ENCODE measurements at places on chromosomes 3 and 15.

- DNase-seq = no peak
Measured at GRCh38 chr3:20173844-20174410, 12.1 kb downstream of the SGO1 start.

GRCh38 chr15:76939715-76940114, 8.2 kb downstream of the RCN2 start:
- DNase-seq = no peak

- DNase-seq = no peak
Measured at GRCh38 chr3:117191245-117191644, 481.7 kb downstream of the TUSC7 start.

GRCh38 chr15:69612112-69612511, 159.5 kb downstream of the RPLP1 start:
- peak; percentile 38 for DNase-seq

DNA sequence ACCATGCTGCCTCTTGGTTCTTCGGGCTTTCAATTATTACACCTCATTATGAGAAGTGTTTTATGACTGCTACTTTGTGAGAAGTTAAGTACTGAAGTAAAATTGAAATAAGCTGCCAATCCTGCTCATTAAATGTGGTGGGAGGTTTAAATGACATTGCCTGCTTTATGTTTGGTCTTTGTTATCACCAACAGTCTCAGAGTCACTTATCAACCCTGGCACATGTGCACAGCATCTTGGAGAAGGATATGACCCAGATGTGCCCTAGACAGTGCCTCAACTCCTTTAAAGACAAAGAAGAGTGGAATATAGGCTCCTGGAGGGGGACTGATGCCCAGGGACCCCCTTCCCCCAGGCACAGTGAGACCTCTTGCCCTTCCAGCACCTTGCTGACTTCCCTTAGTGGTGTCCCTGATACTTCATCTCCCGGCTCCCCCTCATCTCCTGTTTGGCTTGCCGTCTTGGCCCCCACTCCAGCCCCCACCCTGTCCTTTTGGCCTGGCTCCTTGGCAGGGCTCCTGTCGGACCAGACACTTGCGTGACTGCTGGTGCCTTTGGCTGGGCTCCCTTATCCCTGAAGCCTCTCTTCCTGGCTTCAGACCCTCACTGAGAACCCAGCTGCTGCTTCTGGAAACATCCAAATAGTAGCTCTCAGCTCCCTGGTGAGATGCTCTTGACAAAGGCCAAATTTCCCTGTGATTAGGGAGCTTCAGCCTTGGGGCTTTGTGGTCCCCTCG, 39.8 kb downstream of the ARHGAP31 start:
- no peak for DNase-seq

DNA sequence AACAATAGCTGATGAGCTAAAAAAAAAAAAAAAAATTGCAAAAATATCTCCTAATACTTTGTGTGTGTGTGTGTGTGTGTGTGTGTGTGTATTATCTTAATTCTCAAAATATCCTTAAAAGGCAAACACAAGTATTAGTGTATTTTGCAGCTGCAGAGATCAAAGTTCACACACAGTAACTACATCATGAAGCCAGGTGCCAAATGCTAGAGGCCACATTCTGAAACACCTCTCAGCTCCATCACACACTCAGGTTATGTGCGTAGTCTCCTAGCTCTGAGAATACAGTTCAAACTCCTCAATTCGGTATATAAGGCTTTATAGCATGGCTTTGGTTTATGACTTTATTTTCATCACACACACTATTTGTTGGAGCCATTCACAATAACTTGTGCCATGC, 33.5 kb upstream of the PPARG start:
- no peak for DNase-seq

DNA sequence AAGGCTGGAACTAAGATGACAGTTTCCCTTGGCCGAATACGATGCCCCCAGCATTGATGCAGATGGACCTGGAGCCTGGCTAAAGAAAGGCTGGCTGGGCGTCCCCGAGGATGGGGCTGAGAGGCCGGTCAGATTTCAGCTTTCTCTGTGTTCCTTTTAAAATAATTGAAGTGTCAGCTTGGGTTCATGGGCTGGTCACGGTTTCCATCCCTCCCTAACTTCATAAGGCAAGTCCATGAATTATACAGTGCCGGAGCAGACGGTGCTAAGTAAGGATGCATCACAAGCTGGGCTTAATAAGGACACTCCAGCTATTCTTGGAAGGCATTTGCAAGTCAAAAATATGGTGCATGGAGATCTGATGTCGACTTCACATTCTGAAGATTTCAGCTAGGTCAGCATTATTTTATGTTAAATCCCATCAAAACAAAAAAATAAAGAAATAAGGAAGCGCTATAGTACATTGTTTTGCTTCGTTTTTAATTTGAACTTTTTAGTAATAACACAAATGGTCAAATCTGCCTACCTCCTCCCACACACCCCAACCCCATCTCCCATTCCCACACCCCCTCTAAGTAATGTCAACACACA, 220.8 kb downstream of the RPLP1 start:
- DNase-seq = no peak

DNA sequence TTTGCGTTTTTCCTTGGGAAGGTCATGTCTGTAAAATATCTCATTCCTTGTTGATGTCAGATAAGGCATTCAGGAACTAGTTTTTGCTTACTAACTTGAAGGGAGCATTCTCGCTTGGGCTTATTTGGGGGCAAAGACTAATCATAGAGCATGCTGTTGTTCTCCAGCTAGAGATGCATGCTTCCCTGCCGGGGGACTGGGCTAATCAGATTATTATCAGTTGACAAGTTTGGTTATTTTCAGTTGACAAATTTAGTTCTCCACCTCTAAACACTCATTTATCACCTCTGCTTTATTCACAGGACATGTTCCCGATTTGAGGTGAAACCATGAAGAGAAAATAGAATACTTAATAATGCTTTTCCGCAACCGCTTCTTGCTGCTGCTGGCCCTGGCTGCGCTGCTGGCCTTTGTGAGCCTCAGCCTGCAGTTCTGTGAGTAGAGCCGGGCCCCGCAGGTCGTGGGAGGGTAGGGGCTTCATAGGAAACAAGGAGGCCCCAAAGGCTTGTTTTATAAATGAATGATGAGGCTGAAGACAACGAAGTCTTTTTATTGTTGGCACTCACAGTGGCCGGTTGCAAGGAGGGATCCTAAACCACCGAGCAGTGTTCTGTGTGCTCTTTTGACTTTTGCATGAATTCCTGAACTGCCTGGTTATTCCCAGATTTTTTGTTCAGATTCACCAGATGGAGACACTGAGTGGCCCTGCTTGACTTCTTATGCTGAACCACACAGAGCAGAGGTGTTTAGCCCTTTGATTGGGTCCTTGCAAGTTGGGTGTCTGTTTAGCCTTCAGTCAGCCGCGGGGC, 28.4 kb downstream of the PXYLP1 start:
- DNase-seq = no peak

GRCh38 chr15:25790000-25790660, 73.0 kb downstream of the ATP10A start:
- no peak for DNase-seq

DNA sequence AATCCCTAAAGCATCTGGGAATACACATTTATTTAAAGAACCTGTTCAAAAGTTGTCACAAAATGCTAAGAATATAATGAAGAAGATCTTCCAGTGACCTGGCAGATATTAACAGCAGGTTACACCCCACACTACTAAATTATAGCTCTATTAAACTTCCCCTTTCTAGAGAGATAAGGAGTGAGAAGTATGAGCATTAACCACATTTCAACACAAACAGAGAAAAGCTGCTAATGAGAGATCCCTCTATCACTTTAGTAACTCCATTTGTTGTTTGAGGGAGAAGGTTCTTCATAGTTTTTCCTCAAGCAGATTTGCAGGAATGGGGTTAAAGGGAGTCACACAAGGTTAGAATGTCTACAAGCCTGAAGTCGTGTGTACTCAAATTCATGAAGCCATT, 3.6 kb downstream of the COL8A1 start:
- DNase-seq = no peak

DNA sequence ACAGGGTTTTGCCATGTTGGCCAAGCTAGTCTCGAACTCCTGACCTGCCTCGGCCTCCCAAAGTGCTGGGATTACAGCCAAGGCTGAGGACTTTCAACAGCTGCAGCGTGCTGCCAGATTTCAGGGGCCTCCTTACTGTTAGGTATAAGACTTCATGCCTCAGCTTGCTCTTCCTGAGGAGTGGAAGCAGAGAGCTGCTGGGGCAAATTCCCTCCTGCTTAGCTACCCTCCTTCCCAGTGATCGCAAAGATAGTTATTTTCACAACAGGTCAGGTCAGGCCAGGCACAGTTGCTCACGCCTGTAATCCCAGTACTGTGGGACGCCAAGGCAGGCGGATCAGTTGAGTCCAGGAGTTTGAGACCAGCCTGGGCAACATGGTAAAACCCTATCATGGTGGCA, 2.6 kb upstream of the CPNE9 start:
- DNase-seq = no peak

- DNase-seq = no peak
Measured at GRCh38 chr15:89893027-89893426, 767 bp downstream of the AP3S2 start.

DNA sequence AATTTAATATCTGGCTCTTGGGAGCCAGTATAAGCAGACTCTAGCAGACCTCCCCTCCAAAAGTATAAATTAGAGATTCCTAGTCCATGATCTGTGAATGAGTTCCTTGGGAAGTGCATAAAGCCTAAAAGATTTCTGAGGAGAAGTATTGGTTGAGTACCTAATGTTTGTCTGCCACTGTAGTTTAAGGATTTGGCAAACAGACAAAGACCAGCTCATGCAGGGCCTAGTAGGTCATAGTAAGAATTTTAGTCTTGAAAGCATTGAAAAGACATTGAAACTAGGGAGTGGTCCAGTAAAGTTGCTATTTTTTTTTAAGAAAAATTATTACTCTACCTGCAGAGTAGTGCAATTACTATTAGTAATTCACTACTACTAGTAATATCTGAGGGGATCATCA, 67.5 kb downstream of the SPRED1 start:
- no peak for DNase-seq

DNA sequence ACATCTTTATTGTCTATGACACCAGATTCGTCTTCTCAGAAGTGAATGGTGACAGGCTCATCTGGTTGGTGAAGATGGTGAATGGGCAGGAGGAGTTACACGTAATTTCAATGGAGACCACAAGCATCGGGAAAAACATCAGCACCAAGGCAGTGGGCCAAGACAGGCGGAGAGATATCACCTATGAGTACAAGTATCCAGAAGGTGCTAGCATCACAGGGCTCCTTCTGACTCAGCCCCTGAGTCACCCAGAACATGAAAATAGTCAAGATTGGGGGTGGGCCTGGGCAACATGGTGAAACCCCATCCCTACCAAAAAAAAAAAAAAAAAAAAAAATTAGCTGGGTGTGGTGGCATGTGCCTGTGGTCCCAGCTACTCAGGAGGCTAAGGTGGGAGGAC, 32.6 kb downstream of the TGM4 start:
- no peak for DNase-seq

DNA sequence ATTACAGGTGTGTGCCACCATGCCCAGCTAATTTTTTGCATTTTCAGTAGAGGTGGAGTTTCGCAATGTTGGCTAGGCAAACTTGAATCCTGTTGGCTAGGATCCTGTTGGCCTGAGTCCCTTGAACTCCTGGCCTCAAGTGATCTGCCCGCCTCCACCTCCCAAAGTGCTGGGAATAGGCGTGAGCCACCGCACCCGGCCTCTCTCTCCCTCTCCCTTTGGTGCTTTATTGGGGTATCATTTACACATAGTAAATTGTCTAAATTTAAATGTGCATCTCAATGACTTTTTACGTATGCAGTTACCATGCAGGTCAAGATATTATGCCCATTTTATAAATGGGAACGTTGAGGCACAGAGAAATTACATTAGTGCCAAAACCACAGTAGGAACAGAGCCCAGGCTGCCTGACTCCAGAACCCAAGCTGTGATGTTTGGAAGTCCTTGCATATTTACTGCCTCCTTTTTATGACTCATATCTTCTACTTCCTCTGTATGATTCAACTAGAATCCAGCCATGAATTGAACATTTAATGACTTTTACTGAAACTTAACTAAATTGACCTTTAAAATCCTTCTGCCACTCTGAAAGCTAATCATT, 34.0 kb upstream of the RPP14 start:
- no peak for DNase-seq

- DNase-seq = no peak
Measured at GRCh38 chr3:13219077-13219901, 146.1 kb upstream of the IQSEC1 start.

- no peak for DNase-seq
Measured at GRCh38 chr3:70224337-70224736, 88.1 kb downstream of the MDFIC2 start.

DNA sequence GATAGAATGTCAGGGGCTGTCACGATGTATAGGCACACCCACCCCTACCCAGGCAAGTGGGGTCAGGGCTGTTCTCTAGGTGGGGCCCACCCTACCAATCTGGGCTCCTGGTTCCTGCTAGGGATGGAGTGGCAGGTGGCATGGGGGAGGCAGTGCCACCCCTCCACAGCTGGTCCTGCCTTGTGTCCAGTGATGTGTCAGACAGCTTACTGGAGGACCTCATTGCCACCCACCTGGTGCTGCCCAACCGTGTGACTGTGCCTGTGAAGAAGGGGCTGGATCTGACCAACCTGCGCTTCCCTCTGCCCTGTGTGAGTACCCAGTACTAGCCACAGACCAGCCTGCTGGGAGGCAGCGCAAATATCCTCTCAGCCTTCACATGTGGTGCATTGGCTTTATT, 27.5 kb downstream of the ESYT3 start:
- DNase-seq = peak; percentile 13

DNA sequence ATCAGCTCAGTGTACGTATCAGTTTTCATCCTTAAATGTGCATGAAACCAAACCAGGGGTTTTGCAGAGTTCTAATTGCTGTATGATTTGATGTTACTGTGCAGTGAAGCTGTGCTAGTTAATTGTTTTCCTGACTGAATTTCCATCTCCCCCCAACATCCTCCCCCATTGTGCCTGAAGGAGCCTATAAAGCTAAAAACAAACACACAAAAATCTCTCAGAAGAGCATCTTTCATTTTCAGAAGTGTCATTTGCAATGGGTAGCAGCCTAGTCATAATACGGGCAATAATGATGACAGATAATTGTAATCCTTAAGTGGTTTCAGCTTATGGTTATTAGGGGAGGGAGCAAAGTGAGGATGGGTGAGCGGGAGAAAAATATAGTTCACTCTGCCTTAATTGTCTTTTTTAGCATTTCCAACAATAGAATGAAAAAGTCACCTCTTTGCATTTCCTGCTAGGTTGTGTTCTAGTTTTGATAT, 207.9 kb upstream of the TBL1XR1 start:
- DNase-seq = no peak

DNA sequence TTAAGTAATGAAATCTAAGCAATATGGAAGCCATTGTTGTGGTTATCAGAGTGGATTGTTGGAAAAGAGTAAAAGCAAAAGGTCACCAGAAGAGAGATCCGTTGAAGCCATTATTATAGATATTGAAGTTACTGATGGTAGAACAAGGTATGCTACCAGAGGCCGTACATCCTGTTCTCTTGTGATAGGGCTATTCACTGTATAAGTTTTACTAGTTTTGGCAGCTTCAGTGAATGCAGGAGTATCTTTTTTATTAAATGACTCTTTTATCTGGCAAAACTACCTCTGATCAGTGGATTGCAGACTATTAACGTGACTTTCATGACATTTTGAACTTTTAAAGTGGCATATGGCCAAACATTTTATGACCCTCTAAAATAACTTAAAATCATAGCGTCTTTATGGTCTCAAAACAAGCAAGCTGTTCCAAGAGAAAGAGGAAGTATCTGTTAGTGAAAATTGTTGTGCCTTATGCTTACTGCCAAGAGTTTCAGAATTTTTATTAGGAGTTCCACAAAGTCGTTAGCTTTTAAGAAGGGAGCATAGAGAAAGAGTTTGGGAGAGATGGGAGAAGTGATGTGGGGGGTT, 102.9 kb downstream of the LRRC49 start:
- DNase-seq = no peak
